Right ventricle myocardium superior (tissue), 1 donor: ENCODE measurements at places on chromosomes 13 and 19. TPM values are rescaled to one million over a fixed set of nuclear protein-coding genes. Genes with fewer than 3 reads are reported as not detected.
A peak's percentile ranks its signal among the peaks of the same experiment; 100 is the strongest.

The ZNF667 gene
- total RNA-seq, result 5.0 TPM

DNA sequence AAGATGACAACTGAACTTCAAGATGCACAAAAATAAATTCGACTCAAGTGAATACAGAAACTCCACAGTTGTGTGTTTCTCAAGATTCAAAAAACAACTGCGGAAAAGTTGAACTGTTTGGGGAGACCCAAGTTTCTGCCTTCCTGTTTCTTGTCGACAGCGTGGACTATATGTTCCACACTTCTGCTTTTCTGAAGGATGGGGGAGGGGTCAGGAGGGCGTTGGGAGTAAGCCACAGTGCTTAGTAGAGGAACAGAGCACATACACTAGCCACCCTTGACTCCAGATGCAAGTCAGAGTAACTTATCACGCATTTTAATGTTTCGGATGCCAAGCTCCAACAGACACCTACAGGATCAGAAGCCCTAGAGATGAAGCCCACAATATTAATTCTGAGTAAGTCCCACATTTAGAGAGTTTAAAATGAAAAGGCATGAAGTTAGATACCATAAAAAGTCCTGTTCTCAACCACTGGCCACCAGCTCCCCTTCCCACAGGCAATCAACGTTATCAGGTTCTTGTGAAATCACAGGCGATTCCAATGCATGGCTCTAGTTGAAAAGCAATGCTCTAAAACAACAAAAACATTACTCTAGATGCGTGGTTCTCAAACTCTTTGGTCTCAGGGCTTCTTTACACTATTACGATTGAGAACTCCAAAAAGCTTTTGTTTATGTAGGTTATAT is 4.2 kb downstream of the TUBGCP3 start:
- peak; percentile 54 for DNase-seq

DNA sequence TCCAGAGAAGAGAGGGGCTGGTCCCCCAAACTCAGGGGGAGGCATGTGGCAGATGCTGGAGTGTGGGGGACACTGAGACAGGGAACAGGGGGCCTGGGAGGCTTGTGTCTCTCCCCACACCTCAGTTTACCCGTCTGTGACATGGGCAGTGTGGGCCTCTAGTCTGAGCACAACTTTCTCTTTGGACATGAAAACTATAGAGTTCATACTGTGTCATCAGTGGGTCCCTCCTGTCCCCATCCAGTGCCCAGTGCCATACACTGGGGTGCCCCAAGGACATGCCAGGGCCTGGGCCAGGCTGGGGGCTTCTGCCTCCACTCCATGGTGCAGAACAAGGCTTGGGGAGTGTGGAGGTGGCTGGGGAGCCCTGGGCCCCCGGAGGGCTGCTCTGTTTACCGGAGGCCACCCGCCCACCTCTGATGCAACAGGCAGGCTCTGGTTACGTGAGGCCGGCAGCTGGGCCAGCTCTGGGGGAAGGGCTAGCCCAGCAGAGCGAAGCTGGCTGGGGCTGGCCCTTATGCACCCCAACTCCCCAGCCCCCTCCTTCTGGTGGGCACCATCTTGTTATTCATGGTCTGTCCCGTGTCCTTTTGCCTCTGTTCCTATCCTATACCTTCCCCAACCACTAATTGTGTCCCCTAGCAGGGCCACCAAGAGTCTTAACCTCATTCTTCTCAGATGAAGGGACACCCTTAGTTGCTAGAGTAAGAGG is 1.9 kb upstream of the MEF2B start:
- DNase-seq, result no peak

DNA sequence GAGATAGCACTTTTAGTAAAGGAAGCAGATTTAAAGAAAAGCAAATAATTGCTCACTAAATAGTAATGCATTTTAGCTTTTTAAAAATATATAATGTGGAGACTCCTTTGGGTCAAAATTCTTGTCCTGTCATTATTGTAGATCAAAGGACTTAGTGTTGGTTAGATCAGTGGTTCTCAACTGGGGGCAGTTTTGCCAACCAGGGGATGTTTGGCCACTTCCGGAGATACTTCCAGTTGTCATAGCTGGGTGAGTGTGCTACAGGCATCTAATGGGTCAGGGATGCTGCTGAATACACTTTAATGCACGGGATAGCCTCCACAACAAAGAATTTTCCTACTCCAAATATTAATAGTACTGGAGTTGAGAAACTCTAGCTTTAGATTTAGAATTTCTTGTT is 126.8 kb downstream of the LMO7 start:
- no peak for DNase-seq

The ELSPBP1 gene
- total RNA-seq, result not detected

- no peak for DNase-seq
Observed at GRCh38 chr13:108166078-108166477, 49.3 kb downstream of the LIG4 start.

The EFNB2 gene
- total RNA-seq, result 8.4 TPM

GRCh38 chr19:19271828-19272599 is 1.1 kb downstream of the TM6SF2 start:
- no peak for DNase-seq

GRCh38 chr19:49938662-49939061 is 9.4 kb upstream of the NUP62 start:
- DNase-seq, result no peak

The CCDC70 gene
- total RNA-seq, result not detected

GRCh38 chr19:15905026-15905425 is 7.2 kb upstream of the CYP4F2 start:
- DNase-seq, result no peak

The AMH gene
- 0.24 TPM for total RNA-seq

The MBD3 gene
- total RNA-seq, result 52.4 TPM

The CD33 gene
- 7.0 TPM for total RNA-seq

The SERPINE3 gene
- total RNA-seq, result not detected

GRCh38 chr13:40559915-40560314 is 106.5 kb downstream of the FOXO1 start:
- no peak for DNase-seq

- no peak for DNase-seq
Observed at GRCh38 chr13:73810647-73811046, 323.6 kb downstream of the KLF12 start.

GRCh38 chr13:42617221-42617620 is 43.3 kb downstream of the TNFSF11 start:
- no peak for DNase-seq

DNA sequence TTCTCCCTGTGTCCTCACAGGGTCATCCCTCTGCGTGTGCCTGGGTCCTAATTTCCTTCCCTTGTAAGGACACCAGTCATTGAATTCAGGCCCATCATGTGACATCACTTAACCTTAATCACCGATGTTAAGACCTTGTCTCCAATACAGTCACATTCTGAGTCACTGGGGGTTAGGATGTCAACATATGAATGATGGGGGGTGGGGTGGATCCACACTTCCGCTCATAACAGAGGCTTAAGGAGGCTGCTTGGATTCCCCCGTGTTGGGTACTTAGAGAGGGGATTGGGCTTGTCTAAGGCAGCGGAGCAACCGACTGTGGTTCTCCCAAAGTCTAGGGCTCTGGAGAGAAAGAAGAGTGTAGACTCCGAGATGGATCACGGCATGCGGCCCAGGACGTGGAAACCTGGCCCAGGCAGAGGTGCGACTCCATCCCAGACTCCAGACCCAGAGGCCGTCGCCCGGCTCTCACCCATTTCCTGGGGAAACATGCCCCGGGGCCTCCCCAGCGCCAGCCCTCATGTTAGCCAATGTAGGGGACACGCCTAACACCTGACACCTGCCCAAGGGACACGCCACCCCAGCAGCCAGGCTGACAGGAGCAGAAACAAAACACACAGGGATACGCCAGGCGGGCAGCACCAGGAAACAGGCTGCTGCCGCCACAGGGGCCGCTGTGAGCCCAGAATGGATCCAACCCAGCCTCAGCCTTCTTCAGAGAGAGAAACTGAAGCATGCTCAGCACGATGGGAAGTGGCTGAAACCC is 17.1 kb upstream of the IGLON5 start:
- DNase-seq, result no peak

DNA sequence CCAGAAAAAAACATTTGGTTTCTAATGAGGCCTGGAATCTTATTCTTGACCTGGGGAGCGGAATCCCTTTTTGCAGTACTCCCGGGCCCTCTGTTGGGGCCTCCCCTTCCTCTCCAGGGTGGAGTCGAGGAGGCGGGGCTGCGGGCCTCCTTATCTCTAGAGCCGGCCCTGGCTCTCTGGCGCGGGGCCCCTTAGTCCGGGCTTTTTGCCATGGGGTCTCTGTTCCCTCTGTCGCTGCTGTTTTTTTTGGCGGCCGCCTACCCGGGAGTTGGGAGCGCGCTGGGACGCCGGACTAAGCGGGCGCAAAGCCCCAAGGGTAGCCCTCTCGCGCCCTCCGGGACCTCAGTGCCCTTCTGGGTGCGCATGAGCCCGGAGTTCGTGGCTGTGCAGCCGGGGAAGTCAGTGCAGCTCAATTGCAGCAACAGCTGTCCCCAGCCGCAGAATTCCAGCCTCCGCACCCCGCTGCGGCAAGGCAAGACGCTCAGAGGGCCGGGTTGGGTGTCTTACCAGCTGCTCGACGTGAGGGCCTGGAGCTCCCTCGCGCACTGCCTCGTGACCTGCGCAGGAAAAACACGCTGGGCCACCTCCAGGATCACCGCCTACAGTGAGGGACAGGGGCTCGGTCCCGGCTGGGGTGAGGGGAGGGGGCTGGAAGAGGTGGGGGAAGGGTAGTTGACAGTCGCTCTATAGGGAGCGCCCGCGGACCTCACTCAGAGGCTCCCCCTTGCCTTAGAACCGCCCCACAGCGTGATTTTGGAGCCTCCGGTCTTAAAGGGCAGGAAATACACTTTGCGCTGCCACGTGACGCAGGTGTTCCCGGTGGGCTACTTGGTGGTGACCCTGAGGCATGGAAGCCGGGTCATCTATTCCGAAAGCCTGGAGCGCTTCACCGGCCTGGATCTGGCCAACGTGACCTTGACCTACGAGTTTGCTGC is at the start of gene ICAM4:
Gene ICAM4, plus strand, starts transcription at position 153 of the 935 bp plus-strand sequence. Its CDS starts 58 bp downstream, at position 211.
- DNase-seq, result peak; percentile 91

The PSG6 gene
- not detected for total RNA-seq

The ZNF417 gene
- 10.0 TPM for total RNA-seq

DNA sequence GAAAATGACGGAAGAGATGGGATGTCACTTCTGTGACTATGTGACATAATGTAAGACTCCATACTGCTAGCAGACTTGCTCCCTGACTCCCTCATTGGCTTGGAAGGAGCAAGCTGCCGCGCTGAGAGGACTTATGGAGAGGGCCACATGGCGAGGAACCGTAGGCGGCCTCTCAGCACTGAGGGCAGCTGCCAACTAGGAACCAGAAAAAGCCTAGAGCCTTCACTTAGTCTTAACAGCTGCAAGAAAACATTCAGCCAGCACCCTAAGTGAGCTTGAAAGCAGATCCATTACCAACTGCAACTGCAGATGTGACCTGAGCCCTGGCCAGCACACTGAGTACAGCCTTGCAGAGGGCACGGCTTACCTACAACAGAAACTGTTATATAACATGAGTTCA is 33.9 kb downstream of the USP12 start:
- peak; percentile 44 for DNase-seq

DNA sequence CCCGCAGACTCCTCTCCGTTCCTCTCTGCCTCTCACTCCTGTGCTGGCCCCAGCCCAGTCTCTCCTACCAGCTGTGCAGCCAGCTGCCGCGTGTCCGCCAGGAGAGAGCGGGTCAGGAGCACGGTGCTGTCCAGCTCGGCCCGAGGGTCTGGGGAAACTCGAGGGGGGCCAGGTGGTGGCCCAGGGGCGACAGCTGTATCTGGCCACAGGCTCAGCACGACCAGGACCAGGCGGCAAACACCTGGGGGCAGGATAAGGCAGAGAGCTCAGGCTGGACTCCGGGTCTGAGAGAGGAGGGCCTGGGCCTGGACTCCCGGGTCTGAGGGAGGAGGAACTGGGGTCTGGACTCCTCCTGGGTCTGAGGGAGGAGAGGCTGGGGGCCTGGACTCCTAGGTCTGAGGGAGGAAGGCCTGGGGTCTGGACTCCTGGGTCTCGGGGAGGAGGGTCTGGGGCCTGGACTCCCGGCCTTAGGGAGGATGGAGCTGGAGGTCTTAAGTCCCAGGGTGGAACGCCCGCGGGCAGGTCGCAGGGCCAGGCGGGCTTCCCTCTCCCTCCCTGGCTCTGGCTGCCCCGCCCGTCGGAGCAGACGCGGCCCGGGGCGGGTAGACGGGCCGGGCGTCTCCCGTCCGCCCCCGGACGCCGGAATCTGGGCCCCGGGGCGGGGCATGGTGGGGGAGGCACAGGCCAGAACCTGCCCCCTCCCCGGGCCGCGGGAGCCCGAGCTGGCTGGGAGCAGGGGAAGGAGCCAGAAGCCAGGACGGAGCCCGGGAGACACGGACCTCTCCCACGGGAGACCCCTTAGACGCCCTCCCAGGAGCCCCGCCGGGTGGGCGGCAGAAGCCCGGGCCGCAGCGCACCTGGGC is 1.3 kb downstream of the IL11 start:
- DNase-seq, result no peak

DNA sequence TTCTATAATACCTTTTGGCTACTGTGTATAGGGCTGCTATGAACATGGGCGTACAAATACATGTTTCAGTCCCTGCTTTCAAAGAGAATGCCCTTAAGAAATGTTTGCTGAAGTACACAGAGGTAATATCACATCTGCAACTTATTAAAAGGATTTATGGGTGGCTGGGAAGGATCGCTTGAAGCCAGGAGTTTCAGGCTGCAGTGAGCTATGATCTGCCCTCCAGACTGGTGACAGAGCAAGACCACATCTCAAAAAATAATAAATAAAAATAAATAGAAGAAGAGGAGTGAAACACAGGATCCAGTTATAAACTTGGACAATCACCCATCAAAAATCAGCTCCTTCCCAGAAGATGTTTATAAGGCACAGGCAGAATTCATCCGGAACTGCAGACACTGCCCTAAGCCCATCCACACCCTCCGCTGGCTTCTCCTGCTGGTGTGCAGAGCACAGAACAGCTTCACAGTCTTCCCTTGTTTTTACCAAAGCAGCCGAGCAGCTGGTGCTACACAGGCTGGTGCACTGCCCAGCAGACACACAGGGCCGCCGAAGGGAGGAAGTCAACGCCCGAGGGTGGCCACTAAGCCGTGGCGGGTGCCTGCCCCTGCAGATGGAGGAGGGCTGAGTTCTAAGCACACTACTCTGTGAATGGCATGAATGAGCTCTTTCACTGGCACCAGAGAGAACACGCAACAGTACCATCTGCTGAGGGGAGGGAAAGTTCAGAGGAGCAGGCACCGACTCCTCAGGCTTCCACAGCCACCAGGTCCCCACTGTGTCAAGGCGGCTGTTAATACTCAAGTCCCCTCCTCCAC is 44.0 kb downstream of the BRD4 start:
- DNase-seq, result peak; percentile 56

DNA sequence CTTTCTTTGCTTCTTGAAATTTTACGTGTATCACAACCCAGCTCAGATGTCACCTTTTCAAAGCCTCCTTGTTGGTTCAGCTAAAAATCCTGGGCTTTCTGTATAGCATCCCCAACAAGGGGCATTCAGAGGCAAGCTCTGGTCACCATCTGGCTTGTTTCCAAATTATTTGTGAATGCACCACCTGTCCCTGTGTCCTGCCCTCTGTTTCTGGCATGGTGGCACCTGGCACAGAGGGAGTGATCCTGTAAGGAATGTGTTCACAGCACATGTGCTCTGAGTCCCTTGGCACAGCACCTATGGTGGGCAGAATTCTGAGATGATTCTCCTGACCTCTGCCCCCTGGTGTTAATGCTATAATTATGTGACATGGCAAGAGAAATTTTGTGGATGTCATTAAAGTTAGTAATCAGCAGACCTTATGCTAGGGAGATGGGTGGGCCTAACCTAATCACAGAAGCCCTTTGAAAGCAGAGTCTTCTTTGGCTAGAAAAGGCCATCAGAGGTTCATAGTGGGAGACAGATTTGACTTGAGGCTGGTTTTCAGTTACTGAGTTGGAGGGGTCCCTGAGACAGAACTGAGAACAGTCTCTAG is 76.3 kb downstream of the ZNF429 start:
- DNase-seq, result no peak
